ENCODE measurements at places on chromosomes 4 and X.
A peak's percentile ranks its signal among the peaks of the same experiment; 100 is the strongest.

DNA sequence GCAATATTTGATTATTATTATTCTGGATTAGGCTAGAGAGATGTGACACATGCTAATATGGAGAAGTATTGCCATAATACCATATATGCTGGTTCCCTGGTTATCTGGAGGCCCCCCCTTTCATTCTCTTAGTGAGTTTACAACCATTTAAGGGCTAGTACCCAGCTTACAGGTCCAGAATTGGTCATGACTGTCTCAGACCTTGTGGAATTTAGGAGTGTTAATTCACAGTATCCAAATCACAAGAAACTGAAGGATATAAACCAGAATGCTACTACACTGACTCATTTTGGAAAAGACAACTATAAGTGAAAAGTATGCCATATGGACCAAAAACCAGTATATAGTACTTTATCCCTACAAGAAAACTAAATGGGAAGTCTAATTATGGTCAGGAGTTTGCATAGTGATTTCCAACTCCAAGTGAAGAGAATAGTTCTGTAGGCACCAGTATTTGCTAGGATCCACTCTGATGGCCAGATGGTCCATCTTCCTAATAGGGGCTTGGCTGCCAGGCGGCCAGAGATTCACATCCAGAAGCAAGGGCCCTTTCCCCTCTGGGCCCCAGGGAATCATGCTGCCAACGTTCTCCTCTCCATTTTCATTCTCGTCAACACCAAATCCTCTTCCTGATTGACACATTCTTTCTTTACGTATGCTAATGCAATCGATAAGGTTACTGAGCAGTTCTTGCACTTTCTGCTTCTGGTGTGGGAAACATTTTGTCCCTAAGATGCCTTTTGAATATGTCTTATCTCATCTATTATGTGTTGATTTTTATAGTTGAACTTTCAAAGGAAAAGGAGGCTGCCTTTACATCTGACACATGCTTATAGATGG is 123.6 kb downstream of the SHROOM3 start:
- DNase-seq: no peak

GRCh38 chrX:131801066-131801465 is 222.0 kb upstream of the STK26 start:
- DNase-seq: no peak

DNA sequence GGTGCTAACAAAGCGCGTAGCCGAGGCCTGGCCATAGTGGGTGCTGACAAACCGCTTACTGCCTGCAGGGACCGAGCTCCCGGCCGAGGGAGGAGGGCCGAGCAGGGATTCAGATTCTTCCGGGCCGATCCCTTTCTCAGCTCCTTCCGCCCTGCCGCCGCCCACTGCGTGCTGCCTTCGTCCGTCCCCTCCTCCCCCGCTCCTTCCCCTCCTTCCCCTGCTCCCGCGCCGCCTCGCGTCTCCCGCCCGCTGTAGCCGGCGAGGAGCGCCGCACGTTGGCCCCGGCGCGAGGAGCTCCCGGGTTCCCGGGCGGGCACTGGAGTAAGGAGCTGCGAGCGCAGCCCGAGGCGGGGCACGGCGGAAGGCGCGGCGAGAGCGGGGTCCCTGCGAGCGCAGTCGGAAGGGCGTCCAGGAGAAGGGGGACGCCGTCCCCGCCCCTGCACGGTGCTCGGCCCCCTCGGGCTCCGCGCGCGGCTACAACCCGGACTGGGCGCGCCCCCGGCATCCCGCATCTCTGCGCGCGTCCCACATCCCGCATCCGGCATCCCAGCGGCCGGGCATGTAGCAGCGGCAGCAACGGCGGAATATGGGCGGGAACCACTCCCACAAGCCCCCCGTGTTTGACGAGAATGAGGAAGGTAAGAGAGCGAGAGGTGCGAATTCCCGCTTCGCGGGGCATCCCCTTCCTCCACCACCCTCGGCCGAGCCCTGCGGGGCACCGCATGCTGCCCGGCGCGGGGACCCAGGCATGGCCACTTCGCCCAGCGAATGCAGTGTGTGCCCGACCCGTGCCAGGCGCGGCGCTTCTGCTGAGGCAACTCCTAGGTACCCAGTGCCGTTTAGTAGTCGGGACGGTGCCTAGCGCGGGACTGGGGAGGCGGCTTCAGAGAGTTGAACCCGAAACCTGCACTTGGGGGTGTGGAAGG is at the start of gene STK32B:
STK32B (plus strand) TSS at position 203 of the 926 bp plus-strand sequence.
- DNase-seq: peak; percentile 64

DNA sequence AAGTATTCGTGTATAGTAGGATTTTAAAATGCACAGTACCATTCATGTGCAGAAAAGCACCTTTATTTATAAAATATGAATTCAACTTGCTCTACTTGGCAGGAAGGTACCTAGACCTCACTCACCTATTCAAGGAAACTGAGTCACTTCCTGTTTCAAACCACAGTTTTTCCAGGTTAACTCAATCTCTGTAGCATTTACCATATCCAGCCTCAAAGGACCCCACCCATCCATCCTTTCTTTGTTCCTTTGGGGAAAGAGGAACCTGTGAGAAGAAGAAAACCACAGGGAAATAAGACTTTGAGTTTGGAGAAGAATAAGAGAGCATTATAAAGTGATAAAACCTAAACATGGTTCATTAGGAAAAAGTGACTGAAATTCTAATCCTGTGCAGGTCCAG is 250.7 kb downstream of the CBR4 start:
- DNase-seq: no peak

DNA sequence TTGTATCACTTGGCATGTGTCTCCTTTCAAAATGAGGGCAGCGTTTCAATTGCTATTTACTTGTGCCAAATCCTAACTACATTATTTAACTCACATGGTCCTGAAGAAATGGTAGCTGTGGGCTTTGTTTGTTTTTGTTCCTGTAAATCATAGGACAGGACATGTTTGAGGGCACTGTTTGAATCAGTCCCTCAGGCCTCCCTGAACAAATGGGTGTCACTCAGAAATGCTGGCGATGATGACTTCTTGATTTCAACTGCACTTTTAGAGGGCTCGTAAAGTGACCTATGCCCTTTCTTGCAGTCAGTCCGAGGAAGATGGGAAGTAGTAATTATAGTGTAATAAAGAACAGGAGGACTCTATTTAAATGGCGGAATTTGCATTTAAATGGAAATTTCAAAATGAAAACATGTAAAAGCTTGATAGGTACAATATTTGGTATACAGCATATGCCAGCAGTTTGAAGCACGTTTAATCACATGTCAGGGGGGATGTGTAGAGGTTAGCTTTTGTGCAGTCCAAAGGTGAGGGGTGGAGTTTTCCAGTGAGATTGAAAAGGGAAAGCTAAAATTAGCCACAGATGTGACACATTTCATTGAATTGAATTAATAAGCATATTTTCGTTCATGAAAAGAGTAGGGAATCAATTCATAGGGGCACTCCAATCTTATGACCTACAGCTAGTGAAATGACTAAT is 1958.7 kb upstream of the IGFBP7 start:
- DNase-seq: no peak

DNA sequence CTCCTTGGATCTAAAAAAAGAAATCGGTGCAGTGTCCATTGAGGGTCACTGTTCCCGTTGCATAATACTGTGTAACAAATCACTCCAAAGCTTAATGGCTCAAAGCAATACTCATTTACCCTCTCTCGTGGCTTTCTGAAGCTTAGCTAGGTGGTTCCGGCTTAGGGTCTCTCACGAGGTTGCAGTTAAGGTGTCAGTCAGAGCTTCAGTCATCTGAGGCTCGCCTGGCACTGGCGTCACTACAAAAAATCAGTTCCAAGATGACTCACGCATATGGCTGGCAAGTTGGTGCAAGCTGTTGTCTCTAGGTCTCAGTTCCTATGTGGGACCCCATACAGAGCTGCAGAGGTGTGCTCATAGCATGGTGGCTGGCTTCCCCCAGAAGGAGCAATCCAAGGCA is 91.0 kb downstream of the BEND2 start:
- no peak for DNase-seq

DNA sequence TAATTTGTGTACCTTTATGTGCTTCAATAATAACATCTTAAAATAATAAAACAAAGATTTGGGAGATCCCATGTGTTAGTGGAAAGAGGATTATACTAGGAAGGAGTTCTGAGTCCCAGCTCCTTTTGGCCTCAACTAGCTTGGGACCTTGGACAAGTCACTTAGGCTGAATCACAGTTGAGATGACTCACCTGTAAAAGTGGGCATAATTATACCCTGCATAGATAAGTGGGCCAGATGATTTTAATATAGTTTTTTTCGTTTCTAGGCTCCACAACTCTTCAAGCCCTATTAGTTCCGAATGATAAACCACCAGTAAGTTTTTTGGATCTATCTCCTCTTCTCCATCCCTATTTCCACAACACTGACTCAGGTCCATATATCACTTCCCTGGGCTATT is 131.8 kb downstream of the ENOX2 start:
- peak; percentile 47 for DNase-seq
